ENCODE measurements at places on chromosomes 3 and 15.

GRCh38 chr3:121414924-121415323 lies 130.9 kb downstream of the POLQ start:
- DNase-seq: no peak

GRCh38 chr15:96042734-96043224 lies 287.7 kb upstream of the NR2F2 start:
- DNase-seq: no peak

GRCh38 chr3:188683032-188683521 lies 488.7 kb upstream of the TPRG1 start:
- peak; percentile 66 for DNase-seq

DNA sequence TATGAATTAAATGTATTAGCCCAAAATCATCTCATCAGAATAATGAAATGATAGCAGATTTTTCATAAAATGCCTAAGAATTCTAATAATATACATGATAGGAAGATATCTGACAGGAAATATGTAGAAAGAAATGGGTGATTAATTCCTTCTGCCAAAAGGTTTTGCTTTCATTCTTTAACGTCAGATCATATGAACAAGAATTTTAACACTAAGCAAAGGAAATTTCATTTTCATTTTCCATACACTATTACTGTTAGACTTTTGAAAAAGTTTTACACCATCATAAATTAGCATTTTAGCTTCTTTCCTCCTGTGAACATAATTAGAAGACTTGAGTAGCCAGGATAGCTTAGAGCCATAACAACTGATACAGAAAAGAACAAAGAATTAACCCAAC lies 1099.9 kb downstream of the NSUN3 start:
- DNase-seq: no peak

DNA sequence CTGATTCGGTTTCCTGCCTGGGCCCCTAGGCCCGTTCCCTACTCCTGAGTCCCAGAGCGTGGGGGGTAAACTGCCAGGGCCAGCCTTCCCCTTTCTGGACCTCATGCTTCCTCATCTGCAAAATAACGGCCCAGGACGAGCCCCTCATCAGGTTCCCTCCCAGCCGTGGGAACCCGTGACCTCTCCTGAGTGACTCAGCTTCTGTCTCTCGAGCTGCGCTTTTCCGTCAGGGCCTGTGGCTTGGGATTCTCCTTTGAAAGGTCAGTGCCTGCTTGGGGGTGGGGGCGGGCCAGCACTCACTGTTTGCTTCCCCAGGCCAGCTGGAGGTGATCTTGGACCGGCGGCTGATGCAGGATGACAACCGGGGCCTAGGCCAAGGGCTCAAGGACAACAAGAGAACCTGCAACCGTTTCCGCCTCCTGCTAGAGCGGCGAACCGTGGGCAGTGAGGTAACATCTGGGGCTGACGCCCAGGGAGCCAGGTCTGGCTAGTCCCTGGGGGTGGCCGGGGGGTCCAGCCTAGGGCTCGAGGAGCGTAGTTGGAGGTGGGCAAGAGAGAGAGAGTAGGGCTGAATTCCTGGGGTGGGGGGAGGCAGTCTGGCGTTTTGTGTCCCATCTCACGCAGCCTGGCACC lies 12.8 kb downstream of the MAN2A2 start:
- no peak for DNase-seq

DNA sequence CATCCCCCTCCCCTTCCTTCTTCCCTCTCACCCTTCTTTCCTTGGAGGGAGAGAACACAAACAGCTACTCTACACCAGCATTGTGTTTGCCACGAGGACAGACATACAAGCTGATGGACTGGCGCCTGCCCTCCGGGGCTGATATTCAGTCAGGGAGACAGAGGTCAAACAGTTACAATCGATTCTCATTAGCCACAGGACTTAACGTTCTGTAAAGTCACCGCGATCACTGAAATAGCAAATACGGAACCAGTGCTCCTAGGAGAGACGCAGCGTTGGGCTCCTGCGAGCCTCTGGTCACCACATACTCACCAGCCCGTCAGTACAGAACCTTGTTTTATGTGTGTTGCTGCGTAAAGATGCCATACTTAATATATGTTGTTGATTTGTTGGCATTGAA lies 108.8 kb downstream of the LRRK1 start:
- no peak for DNase-seq

DNA sequence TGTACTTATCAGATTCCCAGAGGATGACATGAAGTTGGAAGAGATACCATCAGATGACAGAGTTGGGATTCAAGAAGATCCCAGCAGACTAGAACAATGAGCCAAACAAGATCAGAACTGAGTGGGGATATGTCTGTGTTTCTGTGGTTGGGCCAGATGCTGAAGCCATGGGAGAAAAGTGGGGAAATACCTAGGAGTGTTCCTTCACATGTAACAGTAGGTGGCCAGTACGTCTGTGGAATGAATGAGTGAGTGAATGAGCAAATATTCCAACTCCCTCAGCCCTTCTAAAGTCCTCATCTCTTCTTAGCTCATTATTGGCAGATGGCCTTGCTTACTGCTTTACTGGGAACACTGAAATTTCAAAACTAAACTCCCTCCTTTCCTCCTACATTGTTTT lies 32.2 kb upstream of the GREM1 start:
- DNase-seq: no peak

DNA sequence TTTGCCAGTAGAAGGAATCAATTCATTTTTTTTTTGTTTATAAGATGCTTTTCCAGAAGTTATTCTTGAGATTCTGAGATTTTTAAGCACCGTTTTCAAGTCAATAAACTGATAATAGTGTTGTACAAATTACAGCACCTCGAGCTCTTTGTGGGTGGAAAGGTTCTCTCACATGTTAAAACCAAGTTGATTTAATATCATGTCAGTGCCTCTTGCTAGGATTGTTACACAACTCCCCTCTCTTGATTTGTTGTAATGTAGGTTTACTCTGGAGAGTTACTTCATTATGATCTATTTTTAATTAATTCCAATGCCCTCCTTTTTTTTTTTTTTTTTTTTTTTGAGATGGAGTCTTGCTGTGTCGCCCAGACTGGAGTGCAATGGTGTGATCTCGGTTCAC lies 25.8 kb upstream of the UBXN7 start:
- DNase-seq: no peak

DNA sequence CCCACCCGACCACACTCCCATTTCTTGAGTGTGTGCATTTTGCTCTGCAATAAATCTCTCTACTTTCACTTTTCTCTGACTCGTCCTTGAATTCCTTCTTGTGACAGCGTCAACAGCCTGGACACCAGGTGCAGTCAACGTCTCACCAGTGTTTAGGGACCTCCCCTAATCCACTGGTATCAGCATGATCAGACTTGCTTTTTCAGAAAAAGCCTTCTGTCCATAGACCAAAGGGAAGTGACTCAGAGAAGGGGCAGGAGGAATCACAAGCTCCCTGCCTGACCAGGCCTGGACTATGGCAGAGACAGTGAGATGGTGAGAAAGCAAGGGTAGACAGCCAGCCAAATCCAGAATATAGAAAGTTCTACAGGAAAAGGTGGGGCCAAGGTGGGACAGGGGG lies 15.5 kb downstream of the CCR5 start:
- no peak for DNase-seq

- peak; percentile 18 for DNase-seq
These were observed at the start of gene CACNA1D for GRCh38 chr3:53493963-53494791. TSS of gene CACNA1D (plus strand) at chr3:53494611. CDS start at chr3:53495167, 556 bp downstream.

DNA sequence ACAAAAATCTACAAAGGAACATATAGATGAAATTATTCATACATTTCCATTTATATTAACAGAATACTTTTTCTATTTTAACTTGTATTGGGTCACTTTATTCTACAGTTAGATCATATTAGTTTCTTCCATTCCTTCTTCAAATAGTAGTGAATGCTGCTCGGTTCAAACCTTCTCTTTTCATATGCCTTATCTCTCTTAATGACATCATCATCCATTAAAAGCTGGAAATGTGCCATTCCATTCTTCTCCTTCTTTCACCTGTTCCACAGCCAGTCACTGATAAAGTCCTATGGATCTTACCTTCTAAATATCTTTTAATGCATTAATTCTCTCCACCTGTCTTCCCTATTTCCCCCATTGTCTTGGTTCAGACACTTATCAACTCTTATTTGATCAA lies 358.0 kb upstream of the POU1F1 start:
- no peak for DNase-seq

GRCh38 chr15:50259276-50259675 lies 6.2 kb downstream of the HDC start:
- no peak for DNase-seq

Measured in activated CD4-positive, alpha-beta T cell treated with anti-CD3 and anti-CD28 coated beads, Interleukin-2, amount 50 U/mL, for 48 hours (primary cell).